Ovary (tissue), 10 donors: ENCODE measurements at places on chromosomes 6 and 20. TPM values are rescaled to one million over a fixed set of nuclear protein-coding genes. Genes with fewer than 3 reads are reported as not detected.
A peak's percentile ranks its signal among the peaks of the same experiment; 100 is the strongest.

DNA sequence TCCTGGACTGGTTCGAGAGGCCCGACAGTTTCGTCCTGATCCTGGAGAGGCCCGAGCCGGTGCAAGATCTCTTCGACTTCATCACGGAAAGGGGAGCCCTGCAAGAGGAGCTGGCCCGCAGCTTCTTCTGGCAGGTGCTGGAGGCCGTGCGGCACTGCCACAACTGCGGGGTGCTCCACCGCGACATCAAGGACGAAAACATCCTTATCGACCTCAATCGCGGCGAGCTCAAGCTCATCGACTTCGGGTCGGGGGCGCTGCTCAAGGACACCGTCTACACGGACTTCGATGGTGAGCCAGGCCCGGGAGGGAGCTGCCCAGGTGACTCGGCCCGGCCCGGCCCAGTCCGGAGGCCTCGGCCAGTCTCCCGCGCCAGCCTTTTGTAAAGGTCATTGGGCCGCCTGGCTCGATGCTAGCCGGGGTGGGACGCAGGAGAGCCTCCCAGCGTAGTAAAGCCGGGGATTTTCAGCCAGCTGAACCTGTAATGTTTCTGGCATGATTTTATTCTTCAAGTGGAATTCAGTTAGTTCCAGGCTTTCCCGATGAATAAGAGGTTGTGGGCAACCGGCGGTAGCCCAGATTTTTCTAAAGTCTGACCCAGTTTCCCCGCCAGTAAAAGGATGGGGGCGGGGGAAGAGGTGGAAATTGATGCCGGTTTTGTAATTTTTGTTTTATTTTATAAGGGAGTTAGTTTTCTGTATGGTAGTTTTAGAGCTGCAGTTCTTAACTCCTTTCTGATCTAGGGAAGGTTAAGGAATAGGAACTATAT is 1.4 kb downstream of the PIM1 start:
- peak overlapping the region; percentile 84 for H3K4me3 ChIP-seq
- H3K27ac ChIP-seq, result peak overlapping the region; percentile 87
- H3K36me3 ChIP-seq, result no peaks in the 10 kb centered on the region
- no peaks in the 10 kb centered on the region for H3K27me3 ChIP-seq
- DNase-seq, result peak; percentile 70

DNA sequence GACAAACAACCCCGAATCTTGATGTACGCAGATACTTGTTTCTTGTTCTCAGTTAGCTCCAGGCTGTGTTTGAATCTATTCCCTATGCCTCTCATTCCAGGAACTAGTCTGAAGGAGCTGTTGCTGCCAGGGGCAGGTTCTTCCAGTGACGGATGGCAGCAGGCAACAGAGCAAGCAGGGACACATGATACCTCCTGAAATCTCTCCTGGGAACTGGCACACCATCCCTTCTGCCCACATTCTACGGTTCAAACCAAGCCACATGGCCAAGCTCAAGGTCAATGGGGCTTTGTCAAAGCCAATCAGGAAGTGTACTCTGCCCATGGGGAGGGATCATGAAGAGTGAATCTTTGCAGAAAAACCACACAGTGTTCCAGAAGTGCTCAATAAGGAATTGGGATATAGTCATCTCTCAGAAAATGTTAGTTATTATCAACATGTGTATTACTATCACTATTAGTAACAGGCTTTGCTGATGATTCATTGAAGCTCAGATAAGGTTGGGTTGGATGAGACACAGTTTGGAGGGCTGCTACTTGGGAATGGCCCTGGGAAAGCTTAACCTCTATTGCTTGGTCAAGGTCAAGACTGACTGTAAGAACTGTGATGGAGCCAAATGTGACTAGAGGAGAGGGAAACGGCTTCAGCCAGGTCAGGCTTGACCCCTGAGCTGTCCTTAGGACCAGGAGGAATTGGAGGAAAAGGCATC is 454.9 kb downstream of the PTPRT start:
- no peaks in the 10 kb centered on the region for H3K4me1 ChIP-seq
- H3K4me3 ChIP-seq, result no peak overlapping the region
- no peak for DNase-seq
- H3K27me3 ChIP-seq, result no peaks in the 10 kb centered on the region

GRCh38 chr6:8172530-8172929 is 70.2 kb upstream of the EEF1E1 start:
- no peak overlapping the region for H3K4me3 ChIP-seq
- H3K36me3 ChIP-seq, result no peaks in the 10 kb centered on the region
- H3K27ac ChIP-seq, result no peak overlapping the region

GRCh38 chr6:76992553-76992952 is 470.7 kb downstream of the HTR1B start:
- H3K36me3 ChIP-seq, result no peaks in the 10 kb centered on the region
- no peaks in the 10 kb centered on the region for H3K27me3 ChIP-seq
- no peak for DNase-seq
- no peak overlapping the region for H3K27ac ChIP-seq

The PGBD1 gene
- 1.8 TPM for polyA plus RNA-seq

The HRH3 gene
- not detected for polyA plus RNA-seq

DNA sequence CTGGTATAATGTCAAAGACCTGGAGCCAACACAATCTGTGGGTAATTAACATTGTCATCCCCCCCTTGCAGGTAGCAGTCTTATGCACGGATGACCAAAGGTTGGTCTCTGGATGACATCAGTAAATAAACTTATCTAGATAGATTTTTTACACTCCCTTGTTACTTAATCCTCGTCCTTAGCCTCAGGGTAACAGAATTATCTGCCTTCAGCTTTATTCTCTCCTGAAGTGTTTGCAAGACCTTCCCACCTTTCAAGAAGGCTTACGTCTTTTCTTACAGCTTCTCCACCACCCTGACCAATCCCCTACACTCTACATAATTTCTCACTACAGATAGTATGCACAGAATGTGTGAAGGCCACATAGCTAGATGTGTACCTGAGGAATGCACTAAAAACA is 434.8 kb upstream of the HTR1E start:
- H3K36me3 ChIP-seq, result no peaks in the 10 kb centered on the region
- no peak for DNase-seq
- H3K4me3 ChIP-seq, result no peak overlapping the region
- H3K27ac ChIP-seq, result no peak overlapping the region
- H3K27me3 ChIP-seq, result no peaks in the 10 kb centered on the region
- H3K4me1 ChIP-seq, result no peaks in the 10 kb centered on the region

DNA sequence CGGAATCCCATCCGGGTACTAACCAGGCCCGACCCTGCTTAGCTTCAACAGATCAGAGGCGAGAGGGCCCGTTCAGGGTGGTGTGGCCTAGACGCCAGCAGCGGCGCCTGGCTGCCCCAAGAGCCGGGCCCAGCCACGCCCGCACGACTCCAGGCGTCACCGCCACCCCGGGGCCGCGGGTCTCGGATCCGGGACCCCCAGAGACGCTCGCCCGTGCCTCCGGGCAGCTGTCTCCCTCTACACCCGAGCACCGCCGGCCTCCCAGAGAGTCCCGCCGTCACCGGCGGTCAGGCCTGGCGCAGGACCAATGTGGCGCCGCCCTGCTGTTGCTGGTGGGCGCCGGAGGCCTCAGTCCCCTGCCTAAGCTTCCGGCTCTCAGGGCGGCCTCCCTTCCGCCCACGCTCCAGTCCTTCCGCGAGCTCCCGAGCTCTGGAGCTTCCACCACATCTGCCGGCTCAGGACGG is 441.2 kb upstream of the DEFB115 start:
- peak; percentile 23 for DNase-seq
- no peak overlapping the region for H3K27ac ChIP-seq
- no peaks in the 10 kb centered on the region for H3K4me1 ChIP-seq
- H3K27me3 ChIP-seq, result no peaks in the 10 kb centered on the region
- H3K4me3 ChIP-seq, result no peak overlapping the region

- H3K27me3 ChIP-seq, result no peaks in the 10 kb centered on the region
- no peak overlapping the region for H3K27ac ChIP-seq
- H3K36me3 ChIP-seq, result no peaks in the 10 kb centered on the region
- no peak for DNase-seq
- peaks cover 6% of the 10 kb centered on the region for H3K4me1 ChIP-seq
- H3K4me3 ChIP-seq, result no peak overlapping the region
Observed at GRCh38 chr6:21906826-21907225, 313.3 kb downstream of the SOX4 start.

DNA sequence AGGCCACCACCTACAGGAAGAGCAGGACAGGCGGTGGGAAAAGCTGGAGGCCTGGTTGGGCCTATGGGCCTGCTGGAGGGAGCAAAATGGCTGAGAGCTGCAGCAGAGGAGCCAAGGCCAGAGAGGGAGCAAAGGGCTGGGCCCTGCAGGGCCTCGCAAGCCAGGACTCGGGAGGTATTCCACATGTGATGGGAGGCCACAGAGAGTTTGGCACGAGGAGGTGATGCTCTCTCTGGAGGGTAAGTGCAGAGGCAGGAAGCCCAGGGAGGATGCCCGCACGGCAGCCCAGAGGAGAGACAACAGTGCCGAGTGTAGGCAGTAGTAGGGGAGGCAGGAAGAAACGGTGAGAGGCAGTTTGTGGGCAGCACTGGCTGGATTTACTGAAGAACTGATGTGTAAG is 85.7 kb downstream of the DTNBP1 start:
- no peaks in the 10 kb centered on the region for H3K36me3 ChIP-seq
- no peak for DNase-seq
- no peak overlapping the region for H3K27ac ChIP-seq
- no peaks in the 10 kb centered on the region for H3K4me1 ChIP-seq
- H3K27me3 ChIP-seq, result no peaks in the 10 kb centered on the region

DNA sequence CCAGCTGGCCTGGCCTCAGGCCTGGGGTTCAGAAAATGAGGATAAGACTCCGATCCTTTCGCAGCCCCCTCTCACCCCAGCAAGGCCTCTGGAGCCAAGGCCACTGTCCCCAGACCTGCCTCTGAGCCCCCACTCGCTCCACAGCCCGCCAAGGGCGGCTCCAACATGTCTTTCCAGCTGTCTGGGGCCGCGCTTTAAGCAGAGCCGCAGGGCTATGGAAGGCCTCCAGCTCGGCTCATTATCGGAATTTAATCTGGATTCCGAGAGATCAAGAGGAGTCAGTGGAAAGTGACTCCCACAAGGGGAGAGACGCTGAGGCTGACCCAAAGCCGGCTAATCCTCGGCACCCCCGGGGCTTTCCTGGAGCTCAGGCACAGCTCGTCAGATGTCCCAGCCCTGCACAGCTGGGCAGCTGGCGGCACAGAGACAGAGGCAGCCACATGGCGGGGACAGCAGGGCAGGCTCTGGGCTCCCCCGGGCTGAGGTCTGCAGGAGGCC is 41.8 kb downstream of the BMP7 start:
- no peaks in the 10 kb centered on the region for H3K36me3 ChIP-seq
- no peaks in the 10 kb centered on the region for H3K4me1 ChIP-seq
- no peak overlapping the region for H3K4me3 ChIP-seq
- H3K27ac ChIP-seq, result no peak overlapping the region
- no peaks in the 10 kb centered on the region for H3K27me3 ChIP-seq

DNA sequence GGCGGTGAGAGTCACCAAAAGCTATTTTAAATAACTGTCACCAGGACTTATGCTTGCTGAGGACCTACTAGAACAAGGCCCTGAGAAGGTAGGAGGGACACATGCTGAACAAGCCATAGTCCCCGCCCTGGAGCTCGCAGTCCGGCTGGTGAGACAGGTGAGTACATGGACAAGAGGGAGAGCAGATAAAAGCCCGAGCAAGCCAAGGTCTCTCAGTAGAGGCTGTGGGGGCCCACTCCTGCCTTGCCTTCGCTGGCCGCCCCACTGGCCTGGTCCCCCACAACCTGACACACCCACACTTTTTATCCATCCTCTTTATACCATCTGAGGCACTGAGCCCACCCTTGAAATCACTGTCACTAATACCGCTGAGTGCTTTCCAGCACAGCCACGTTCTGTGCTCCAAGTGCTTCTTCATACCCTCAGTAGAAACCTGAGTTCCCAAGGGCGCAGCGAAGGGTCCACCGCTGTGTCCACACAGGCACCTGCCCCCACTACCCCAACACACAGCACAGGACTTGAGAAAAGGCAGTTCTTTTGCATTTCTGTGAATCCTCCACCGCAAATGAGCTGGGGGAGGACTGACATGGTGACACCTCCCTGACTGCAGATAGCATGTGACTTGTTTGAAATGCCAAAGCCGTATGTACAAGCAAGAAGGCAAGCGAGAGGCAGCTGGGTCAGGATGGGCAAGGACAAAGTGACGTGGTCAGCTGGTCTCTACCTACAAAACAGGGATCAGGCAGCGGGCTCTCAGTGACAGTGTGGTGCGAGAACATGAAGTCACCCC is 12.1 kb downstream of the DDRGK1 start:
- no peaks in the 10 kb centered on the region for H3K4me1 ChIP-seq
- no peak for DNase-seq
- H3K27me3 ChIP-seq, result no peaks in the 10 kb centered on the region
- no peak overlapping the region for H3K27ac ChIP-seq
- H3K36me3 ChIP-seq, result no peaks in the 10 kb centered on the region

- no peaks in the 10 kb centered on the region for H3K27me3 ChIP-seq
- H3K4me3 ChIP-seq, result no peak overlapping the region
- peaks cover 9% of the 10 kb centered on the region for H3K4me1 ChIP-seq
- no peak for DNase-seq
- no peak overlapping the region for H3K27ac ChIP-seq
Observed at GRCh38 chr6:112568066-112568465, 220.9 kb downstream of the RFPL4B start.

GRCh38 chr6:57294862-57295445 is 22.5 kb upstream of the PRIM2 start:
- H3K4me3 ChIP-seq, result no peak overlapping the region
- H3K4me1 ChIP-seq, result peaks cover 2% of the 10 kb centered on the region
- no peak for DNase-seq
- H3K27ac ChIP-seq, result no peak overlapping the region
- H3K27me3 ChIP-seq, result no peaks in the 10 kb centered on the region
- no peaks in the 10 kb centered on the region for H3K36me3 ChIP-seq

- no peak overlapping the region for H3K27ac ChIP-seq
- DNase-seq, result no peak
- H3K27me3 ChIP-seq, result no peaks in the 10 kb centered on the region
- H3K36me3 ChIP-seq, result no peaks in the 10 kb centered on the region
- H3K4me3 ChIP-seq, result no peak overlapping the region
Observed at GRCh38 chr6:72350296-72350881, 271.5 kb upstream of the KCNQ5 start.

GRCh38 chr6:69825904-69826303 is 29.1 kb upstream of the LMBRD1 start:
- H3K27ac ChIP-seq, result no peak overlapping the region
- H3K4me1 ChIP-seq, result no peaks in the 10 kb centered on the region
- no peaks in the 10 kb centered on the region for H3K27me3 ChIP-seq
- H3K36me3 ChIP-seq, result no peaks in the 10 kb centered on the region
- H3K4me3 ChIP-seq, result no peak overlapping the region

DNA sequence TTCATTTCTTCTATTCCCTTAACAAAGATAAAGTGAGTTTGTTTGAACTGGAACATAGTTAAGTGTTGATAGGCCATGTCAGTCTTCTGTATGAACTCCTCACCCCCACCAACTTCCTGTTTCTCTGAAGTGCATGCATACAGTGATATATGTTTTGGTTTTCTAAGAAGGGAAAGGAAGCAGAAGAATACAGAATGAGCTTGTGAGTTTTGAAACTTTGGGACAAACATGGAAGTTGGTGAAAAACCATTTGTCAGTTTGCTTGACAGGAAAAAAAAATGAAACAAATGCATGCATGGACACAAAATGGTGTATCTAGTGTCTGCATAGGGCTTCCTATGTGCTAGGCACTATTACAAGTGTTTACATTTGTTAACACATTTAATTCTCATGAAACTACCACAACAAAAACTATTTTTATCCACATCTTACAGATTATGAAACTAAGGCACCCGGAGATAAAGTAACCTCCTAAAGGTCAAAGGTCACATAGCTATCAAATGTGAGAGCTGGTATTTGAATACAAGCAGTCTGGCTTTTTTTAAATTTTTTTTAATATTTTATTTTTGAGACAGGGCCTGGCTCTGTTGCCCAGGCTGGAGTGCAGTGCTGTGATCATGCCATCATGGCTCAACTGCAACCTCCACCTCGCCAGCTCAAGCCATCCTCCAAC is 105.9 kb downstream of the ADGRB3 start:
- no peak overlapping the region for H3K4me3 ChIP-seq
- no peaks in the 10 kb centered on the region for H3K4me1 ChIP-seq
- DNase-seq, result no peak
- no peak overlapping the region for H3K27ac ChIP-seq
- H3K36me3 ChIP-seq, result no peaks in the 10 kb centered on the region
- H3K27me3 ChIP-seq, result no peaks in the 10 kb centered on the region
